ENCODE measurements at places on chromosomes 2 and 18.

- no peak for DNase-seq
Measured at GRCh38 chr2:10444463-10444862, 3.7 kb downstream of the ODC1 start.

- no peak for DNase-seq
Measured at GRCh38 chr2:11411768-11412448, 54.1 kb downstream of the E2F6 start.

GRCh38 chr2:226693521-226693920, 106.1 kb downstream of the IRS1 start:
- DNase-seq = no peak

GRCh38 chr2:96884299-96885094, 14.6 kb upstream of the SEMA4C start:
- no peak for DNase-seq

DNA sequence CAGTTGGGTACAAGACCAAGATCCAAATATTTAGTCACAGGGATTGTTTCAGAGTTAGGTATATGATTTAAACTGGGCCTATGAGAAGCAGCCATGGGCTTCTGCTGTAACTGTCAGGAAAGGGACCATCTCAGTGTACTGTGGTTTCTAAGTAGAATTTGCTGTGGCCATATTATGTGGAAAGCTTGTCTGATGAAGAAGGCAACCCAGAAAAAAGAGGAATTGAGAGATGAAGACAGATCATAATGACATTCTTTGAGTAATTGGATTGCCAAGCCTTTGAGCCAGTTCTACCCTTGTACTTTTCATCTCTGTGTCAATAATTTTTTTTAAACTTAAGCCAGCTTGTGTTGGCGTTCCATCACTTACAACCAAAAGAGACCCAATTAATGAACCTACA, 259.6 kb downstream of the NUP35 start:
- DNase-seq = no peak

- no peak for DNase-seq
Measured at GRCh38 chr18:65788373-65788772, 37.6 kb downstream of the CDH7 start.

DNA sequence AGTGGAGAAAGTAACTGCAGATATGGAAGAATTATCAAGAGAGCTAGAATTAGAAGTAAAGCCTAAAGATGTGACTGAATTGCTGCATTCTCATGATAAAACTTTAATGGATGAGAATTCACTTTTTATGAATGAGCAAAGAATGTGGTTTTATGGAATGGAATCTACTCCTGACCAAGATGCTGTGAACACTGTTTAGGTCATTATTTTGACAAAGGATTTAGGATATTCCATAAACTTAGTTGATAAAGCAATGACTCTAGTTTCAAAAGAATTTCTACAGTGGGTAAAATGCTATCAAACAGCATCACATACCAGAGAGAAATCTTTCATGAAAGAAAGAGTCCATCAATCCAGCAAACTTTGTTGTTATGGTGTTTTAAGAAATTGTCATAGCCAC, 1317.7 kb upstream of the ACVR2A start:
- no peak for DNase-seq

DNA sequence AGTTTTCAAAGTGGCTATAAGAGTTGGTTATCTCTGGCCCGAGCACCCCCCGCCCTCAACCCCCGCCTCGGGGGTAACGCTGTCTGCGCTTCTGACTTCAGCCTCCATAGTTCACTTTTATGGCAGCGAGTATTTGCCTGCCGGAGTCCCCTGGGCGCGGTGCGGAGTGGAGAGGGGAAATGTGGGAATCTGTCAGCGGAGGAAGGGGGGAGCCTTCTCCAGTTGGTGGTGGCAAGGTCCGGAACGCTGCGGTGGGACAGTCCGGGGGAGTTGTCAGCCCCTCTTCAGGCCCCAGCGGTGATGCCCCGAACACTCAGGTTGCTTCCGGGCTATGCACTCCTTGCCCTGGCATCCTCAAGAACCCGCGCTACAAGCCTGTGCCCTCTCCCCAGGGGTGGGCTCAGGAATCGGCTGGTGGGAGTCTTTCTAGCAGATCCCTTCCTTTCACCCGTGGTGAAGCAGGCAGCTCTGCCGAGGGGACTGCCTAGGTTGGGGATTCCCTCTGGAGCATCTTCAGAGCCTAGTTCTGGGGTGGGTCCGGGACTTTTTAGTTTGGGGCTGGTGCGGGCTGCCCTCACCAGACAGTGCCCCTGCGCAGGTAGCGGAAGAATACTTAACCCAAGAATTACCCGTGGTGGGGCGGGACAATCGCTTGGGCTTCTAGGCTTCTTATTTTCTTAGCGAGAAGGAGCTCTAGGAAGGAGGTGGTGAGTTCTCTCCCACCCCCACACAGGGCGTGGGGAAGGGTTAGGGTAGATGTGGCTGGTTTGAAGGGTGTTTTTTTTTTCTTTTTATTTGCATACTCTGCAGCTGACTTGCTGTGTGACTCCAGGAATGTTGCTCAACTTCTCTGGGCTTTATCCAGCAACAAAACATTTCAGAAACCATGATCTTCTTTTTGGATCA, 1.6 kb downstream of the ATOH8 start:
- DNase-seq = no peak

DNA sequence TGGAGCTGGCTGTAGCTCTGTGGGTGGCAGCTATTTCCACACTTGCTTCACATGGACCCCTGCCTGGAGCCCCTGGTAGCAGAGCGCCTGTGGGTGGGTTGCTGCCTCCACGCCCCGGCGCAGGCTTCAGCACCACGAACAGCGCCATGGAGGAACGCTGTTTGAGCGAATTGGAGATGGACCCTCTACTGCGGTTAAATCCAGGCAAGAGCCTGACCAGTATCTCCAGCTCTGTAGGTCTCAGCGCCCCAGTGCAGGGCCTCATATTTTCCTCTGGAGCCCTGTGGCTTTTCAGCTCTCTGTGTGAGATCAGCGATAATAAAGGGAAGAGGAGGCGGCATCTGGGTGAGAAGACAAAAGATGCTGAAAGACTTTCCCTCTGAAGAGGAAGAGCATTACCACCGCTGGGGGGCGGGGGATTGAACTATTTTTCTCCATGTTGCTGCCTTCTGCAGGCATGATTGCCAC, 12.0 kb downstream of the ONECUT2 start:
- no peak for DNase-seq

- no peak for DNase-seq
Measured at GRCh38 chr2:107992069-107992468, 5.7 kb downstream of the SLC5A7 start.

DNA sequence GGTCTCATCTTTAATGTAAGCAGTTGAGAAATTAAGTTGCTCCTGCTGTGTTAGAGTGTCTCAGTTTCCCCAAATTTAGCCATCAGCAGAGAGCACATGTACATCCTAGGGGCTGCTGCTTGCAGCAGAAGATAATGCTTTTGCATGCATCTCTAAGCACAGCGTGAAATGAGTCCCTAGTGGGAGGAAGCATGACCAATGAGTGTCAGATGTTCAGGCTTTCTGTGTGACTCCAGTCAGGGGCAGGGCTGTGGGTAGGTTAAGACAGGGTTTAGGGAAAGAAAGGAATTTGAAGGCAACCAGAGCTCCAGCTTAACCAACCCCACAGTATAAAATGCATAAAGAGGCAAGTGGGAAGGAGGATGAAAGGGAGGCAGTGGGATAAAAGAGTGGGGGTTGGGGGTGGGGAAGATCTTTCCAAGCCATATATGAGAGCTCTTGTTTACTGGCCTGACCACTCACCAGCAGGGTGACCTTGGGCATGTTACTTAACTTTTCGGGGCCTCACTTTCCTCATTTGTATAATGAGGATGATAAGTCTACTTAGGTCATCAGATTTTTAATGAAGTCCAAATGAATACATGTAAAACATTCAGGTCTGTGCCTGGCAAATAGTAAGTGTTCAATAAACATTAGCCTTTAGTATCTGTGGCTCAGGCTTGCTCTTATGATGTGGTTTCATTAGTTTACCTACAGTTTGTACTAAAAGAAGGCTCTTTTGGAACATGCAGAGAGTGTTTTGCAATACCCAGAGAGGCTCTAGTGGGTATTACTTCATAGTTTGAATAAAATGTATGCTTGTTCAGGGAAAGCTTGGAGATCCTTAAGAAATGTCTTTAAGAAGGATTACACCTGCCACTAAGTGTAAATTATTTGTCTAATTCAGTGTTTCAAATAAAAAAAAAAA, 42.7 kb upstream of the PELI1 start:
- no peak for DNase-seq

GRCh38 chr2:122704109-122704563, 948.7 kb downstream of the TSN start:
- DNase-seq = no peak

DNA sequence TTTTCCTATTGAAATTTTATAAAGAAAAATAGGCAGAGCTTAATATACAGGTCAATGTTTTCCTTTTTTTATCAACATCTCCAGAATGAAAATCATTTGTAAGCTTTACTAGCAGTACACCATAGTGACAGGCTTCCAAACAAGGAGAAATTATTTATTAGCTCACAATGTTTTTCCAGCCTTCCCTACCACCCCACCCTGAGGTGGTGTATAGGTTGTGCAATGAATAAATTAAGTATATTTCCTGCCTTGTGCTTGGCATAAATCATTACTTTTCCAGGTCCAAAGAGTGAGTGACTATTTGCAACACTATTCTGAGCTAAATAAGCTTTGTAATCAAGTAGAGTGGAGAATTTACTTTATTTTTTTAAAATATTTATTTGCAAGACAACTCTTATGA, 876.2 kb upstream of the POU3F3 start:
- no peak for DNase-seq

- no peak for DNase-seq
Measured at GRCh38 chr2:216904974-216905373, 45.1 kb upstream of the TNP1 start.

- DNase-seq = no peak
Measured at GRCh38 chr2:109436610-109437225, 177.0 kb downstream of the SEPTIN10 start.

GRCh38 chr18:59033359-59033758, 106.3 kb upstream of the SEC11C start:
- no peak for DNase-seq

GRCh38 chr2:8636721-8637636, 44.9 kb upstream of the ID2 start:
- no peak for DNase-seq

GRCh38 chr18:79580498-79581171, 99.0 kb upstream of the CTDP1 start:
- DNase-seq = no peak

DNA sequence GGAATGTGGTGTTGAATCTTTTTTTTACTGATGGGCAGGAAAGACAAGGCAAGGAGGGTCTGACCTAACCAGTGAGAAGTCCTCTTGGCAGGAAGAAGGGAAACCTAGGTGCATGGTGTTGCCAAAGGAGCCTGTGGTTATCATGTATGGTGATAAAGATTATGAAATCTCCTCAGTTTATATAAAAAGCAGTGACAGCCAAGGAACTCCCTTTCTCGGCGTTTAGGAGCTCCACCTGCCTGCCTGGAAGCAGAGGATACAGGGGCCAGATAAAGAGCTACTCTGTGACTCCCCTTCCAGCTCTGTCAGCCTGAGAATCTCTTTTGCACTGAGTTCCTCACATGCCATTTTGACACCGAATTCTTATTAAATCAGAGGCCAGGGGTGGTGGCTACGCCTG, 26.1 kb downstream of the COLEC12 start:
- no peak for DNase-seq

DNA sequence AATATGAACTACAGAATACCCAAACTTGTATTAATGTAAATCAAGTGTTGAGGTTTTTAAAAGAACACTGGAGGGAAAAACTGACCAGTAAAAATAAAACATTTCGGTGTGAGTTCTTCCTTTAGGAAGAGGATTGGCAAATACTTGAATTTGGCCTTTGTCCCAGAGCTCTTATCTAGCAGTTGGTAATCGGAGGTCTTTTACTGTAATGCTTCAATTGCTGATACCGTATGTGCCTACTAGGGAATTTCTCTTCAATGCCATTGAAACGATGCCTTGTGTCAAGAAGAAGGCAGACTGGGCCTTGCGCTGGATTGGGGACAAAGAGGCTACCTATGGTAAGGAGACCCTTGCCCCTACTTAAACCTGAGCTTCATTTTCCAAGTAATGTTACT, 4.1 kb downstream of the RRM2 start:
- no peak for DNase-seq

DNA sequence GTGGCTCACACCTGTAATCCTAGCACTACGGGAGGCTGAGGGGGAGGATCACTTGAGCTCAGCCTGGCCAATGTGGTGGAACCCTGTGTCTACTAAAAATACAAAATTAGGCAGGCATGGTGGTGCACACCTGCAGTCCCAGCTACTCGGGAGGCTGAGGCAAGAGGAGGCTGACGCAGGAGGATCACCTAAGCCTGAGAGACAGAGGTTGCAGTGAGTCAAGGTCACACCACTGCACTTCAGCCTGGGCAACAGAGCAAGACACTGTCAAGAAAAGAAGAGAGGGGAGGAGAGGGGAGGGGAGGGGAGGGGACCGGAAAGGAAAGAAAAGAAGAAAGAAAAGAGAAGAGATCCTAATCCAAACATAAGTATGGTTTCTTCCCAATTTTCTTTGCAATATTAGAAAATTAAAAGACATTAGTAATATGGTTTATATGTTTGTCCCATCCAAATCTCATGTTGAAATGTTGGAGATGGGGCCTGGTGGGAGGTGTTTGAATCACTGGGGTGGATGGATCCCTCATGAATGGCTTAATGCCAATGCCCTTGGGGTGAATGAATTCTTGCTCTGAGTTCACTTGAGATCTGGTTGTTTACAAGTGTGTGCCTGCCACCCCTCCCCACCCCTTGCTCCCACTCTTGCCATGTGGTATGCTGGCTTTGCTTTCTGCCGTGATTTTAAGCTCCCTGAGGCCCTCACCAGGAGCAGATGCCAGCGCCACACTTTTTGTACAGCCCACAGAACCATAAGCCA, 50.7 kb downstream of the TRIP12 start:
- DNase-seq = no peak

GRCh38 chr18:77622009-77622692, 372.5 kb downstream of the GALR1 start:
- DNase-seq = no peak

GRCh38 chr2:219626540-219626939, 890 bp upstream of the SLC4A3 start:
- no peak for DNase-seq

DNA sequence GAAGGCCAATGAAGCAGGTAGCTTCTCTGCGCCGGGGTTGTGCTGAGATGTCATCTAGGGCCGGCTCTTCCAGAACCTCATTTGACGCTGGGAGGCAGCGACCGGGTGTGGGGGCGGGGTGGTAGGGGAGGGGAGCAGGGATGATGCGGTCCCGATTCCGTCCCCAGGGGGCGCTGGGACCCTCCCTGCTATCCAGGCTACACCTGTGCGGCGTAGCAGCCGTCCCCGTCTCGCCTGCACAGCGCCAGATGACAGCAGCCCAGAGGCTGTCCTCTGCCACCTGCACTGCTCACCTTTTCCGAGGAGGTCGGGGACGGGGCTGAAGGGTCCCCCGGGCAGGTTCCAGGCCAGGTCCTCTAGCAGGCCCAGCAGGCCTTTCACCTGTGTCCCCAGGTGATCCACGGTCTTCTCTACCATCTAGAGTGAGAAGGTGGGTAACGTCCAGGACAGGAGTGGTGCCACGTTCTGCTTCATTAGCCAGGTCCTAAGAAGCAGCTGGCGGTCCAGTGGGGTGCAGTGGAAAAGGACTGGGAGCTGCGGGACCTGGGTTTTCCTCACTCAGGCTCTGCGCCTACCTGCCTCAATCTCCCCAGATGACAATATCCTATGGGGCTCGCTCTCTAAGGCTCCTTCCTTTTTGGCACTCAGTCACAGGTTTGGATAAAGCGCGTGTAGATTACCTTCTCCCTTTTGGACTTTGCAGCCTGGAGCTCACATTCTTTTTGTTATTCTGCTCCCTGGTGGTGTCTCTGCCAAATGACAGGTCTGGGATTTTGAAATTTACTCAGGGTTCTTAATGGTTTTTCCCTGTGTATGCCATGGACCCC, 56.0 kb upstream of the RAB6C start:
- no peak for DNase-seq

GRCh38 chr2:202765436-202765835, 106.1 kb downstream of the ICA1L start:
- DNase-seq = no peak

All from activated gamma-delta T cell (primary cell).